ENCODE measurements at places on chromosomes 6 and 20. TPM values are rescaled to one million over a fixed set of nuclear protein-coding genes. Genes with fewer than 3 reads are reported as not detected.

The LY6G5B gene
- total RNA-seq = 2.7 TPM

The LPA gene
- not detected for total RNA-seq

The TXLNB gene
- under 0.01 TPM for total RNA-seq

The AVP gene
- not detected for total RNA-seq

The SLC13A3 gene
- 4.6 TPM for total RNA-seq

The GRM1 gene
- total RNA-seq = not detected

The CALHM4 gene
- not detected for total RNA-seq

The MAS1 gene
- not detected for total RNA-seq

The DUSP15 gene
- not detected for total RNA-seq

The GCM1 gene
- not detected for total RNA-seq

The FOXA2 gene
- not detected for total RNA-seq

The SMAP1 gene
- total RNA-seq = 16.8 TPM

The POPDC3 gene
- 13.8 TPM for total RNA-seq

The CARMIL1 gene
- 0.58 TPM for total RNA-seq

Measured in myometrial cell (primary cell).